Hippocampal formation (tissue), 2 donors: ENCODE measurements at places on chromosomes 2 and 18.

- no peak for DNase-seq
These were observed 278.4 kb upstream of the SPRED2 start for GRCh38 chr2:65710779-65711295.

- no peak for DNase-seq
These were observed 74.2 kb downstream of the SH3BP4 start for GRCh38 chr2:235025800-235026536.

- DNase-seq: no peak
These were observed 7.1 kb upstream of the UPP2 start for GRCh38 chr2:158094487-158095092.

GRCh38 chr2:102114290-102114721, 28.2 kb upstream of the IL1R1 start:
- DNase-seq: no peak

DNA sequence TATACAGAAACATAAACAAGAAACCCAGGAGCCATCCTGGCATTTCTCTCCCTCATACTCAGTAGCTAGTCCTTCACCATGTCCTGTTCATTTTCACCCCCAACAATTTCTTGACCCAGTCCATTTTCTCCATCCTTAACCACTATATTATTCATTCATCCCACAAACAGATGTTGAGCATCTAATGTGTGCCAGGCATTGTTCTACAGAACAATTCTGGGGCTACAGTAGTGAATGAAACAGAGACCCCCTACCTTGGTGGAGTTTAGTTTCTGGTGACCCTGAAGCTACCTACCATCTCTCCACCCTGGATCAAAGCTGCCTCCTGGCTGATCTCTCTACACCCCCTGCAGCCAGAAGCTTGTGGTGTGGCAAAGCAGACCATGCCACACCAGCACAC, 27.5 kb upstream of the BZW1 start:
- DNase-seq: no peak

DNA sequence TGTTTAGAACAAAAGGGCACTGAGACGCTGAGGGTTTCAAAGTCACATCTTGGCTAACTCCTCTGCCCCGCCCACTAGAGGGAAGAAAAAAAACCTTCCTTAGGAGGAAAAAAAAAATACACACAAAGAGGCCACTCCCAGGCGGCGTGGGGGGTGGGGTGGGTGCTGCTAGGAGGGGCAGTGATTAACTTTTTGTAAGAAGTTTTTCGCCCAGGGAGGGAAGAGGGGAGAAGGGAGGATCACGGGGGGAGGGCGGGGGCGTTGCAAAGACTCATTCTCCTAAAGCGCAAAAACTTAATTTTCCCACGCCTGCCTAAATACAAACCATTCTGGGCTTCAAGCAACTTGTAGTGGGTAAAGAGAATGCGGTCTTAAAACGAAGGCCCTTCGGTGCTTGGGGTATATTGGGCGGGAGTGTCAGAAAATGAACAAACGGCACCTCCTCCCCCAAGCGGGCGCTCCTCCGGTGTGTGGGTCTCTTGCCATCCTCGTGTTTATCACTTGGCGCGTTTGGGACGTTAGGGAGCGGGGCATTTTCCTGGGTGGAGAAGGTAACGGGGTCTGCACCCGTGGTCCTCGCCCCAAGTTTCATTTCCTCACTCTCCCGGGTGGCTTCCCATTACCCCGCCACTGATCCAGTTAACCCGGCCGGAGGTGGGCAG, 1.7 kb downstream of the CXCR4 start:
- no peak for DNase-seq

- no peak for DNase-seq
These were observed 311.8 kb upstream of the ST6GAL2 start for GRCh38 chr2:107197594-107198294.

GRCh38 chr2:240247241-240247867, 106.9 kb upstream of the OTOS start:
- DNase-seq: no peak

- no peak for DNase-seq
These were observed 80.8 kb upstream of the LCLAT1 start for GRCh38 chr2:30366199-30366691.

DNA sequence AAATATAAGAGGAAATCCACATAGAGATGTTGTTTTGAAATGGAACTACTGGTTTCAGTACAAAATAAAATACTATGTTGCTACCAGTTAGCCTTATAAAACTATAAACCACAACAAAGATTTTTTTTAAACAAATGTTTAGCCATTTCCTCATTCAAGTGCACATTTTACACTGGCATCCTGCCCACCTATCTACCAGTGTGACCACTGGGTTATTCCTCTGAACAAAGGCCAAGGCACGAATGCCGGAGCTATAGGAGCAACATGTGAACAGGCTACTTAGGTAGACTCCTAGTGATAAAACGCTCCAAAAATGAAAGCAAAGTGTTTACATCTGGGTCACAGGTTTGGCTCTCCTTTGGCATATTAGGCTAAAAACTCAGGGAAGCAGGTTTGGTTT, 31.8 kb upstream of the SULT1C4 start:
- DNase-seq: no peak

GRCh38 chr2:42834161-42834560, 41.8 kb upstream of the HAAO start:
- DNase-seq: no peak

- no peak for DNase-seq
These were observed 7.9 kb upstream of the ASPRV1 start for GRCh38 chr2:69969126-69969983.

DNA sequence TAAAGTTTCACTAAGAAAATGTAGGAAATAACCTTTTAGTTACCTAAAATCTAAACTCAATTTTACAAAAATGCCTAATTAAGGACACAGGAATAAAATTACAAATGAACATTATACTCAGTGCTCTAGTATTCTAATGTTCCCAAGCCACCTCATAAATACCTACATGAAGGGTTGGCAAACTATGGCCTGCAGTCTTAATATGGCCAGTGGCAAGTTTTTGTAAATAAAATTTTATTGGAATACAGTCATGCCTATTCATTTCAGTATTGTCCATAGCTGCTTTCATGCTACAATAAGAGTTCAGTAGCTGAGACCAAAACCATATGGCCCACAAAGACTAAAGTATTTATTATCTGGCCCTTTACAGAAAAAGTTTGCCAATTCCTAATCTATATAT, 53.8 kb downstream of the SS18 start:
- no peak for DNase-seq

DNA sequence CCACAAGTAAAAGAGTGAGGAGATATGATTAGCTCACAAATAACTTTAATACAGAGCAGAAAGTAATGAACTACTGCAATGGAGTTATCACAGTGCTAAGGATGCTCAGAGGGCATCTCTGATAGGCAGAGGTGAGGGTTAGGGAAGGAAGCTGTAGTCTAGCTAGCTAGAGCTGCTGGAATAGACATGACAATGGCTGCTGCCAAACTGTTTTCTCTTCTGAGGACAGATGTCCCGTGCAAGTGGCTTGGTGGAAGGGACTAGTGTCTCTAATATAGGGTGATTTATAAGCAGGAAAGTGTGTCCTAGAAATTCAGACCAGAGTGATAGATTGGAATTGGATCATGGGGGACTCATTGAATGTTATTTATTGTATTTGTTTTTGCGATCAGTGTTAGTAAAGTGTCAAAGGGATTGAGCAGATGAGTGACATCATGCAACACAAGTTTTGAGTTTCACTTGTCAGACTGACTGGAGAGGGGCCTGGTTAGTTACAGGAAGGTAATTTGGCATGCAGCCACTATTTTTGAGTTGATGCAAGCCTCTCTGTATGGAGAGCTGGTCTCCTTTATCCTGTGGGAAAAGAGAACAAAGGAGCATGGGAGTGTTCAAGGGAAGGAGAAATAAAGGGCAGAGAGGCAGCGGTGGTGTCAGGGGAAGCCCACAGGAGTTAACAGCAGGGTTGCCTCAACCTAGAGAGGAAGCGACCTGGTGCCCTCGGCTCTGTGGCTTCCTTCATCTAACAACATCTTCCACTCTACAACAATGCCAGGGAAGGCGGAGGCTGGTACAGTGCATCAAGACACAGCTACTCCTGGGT, 1.9 kb downstream of the CTLA4 start:
- no peak for DNase-seq

DNA sequence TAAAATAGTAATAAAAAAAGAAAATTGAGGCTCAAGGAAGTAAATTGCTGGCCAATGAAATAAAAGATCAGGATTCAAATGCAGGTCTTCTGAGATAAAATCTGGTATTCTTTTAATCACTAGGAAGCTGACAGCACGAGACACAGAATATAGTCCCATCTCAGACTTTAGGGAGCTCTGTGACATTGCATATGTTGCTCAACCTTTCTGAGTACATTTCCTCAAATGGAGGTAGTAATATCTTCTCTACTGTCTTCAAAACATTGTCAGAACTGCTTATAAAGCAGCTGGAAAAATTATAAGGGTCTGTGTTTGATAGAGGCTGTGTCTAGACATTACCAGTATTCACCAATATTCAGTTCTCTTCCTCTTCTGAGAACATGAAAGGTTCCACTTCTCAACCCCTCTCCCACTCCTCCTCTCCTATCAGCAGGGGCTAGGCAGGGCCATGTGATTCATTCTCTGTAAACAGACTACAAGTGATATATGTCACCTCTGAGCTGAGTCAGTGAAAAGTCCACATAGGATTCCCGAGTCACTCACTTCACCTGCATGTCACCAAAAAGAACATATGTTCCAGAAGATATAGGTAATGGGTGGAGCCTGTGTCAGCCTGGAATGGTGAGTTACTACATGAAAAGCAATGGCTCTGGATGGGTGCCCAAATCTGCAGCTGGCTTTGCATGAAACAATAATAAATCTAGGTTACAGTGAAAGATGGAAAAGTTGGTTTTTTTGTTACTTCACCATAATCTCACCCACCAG, 7.1 kb downstream of the KCNE4 start:
- no peak for DNase-seq

DNA sequence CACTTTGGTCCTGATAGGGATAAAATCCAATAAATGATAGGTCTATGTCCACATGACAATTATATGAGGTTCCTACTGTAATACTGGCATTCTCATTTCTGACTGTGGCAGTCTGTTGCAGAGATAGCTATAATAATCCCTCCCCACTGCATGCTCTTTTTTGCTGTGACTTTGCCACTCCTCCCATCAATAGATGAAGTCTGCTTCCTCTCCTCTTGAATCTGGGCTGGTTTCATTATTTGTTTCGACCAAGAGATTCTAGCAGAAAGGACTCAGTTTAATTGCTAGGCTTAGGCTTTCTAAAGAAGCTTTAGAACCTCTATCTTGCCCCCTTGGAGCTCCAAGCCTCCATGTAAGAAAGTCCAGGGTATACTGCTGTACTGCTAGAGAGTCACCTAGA, 23.3 kb upstream of the CREB1 start:
- no peak for DNase-seq

DNA sequence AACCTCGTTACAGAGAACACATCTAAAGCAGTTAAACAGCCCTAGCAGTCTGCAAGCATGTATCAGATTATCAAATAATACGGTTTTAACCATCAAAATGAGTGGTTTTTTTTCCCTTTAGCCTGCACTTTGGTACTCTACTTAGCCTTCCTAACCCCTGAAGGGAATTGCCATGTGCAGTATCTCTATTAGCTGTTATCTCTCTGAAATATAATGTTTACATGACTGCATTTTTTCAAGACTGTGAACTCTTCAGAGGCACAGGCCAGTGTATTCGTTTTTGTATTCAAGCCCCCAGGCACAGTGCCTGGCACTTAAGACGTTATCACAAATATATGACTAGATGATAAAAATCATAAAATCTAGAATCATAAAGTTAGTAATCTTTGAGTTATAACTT, 509.5 kb downstream of the PARD3B start:
- no peak for DNase-seq
